ENCODE measurements at places on chromosomes 6 and 20.
A peak's percentile ranks its signal among the peaks of the same experiment; 100 is the strongest.

GRCh38 chr6:135798751-135799515, 52.6 kb upstream of the PDE7B start:
- DNase-seq = no peak

- DNase-seq = no peak
Measured at GRCh38 chr6:39044181-39044580, 4.4 kb upstream of the GLP1R start.

DNA sequence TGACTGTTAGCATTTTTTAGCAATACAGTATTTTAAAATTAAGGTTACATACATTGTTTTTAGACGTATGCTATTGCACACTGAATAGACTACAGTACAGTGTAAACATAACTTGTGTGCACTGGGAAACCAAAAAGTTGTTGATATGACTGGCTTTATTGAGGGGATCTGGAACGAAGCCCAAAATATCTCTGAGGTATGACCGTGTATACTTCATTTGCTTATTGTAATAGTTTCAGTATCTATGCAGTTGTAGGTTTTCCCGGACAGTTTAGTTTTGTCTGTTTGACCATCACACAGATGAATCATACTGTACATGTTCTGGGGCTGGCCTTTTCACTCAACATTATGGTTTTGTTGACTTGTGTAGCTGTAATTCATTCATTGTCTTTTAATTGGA, 6.9 kb upstream of the ZBTB12 start:
- no peak for DNase-seq

DNA sequence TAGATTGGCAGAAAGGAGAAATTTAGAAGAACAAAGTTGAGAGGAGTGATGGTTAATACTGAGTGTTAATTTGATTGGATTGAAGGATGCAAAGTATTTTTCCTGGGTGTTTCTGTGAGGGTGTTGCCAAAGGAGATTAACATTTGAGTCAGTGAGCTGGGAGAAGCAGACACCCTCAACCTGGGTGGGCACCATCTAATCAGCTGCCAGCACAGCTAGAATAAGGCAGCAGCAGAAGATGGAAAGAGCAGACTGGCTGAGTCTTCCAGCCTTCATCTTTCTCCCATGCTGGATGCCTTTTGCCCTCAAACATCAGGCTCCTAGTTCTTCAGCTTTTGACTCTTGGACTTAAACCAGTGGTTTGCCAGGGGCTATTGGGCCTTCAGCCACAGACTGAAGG, 437.7 kb upstream of the AGPAT4 start:
- no peak for DNase-seq

DNA sequence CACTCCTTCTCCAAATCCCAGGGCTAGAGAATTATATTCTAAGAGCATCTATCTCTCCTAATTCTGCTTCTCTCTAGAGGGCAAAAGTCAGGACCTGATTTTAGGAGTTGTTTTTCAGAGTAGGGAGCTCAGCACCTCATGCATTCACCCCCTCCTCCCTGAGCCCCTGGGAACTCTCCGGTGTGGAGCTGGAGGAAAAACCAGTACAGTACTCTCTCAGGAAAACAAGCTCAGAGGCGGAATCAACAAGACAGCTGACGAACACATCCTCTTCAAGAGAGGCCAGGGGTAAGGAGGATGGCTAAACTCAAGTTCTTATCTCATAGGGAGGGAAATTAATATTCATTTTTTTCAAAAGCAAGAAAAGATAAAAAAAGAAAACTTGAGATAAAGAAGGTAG, 120.1 kb upstream of the CDYL start:
- DNase-seq = no peak

- no peak for DNase-seq
Measured at GRCh38 chr6:19327241-19327640, 509.9 kb upstream of the ID4 start.

DNA sequence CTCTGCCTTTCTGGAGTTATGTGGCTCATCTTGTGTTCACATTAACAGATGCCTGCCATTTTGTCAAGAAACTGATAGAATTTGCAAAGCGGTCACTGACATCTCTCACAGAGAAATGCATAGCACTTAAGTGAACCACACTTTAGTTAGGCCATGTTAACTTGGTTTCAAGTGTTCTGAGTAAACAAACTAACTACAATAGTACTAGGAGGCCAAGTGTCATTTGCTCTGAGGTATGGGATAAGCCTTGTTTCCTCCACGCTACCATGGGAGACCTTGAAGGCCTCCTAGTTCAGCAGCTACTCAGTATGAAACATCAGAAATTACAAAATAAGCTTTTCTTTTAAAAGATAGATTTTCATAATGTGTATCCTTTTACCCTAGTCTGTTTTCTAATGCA, 143.5 kb upstream of the MARCKS start:
- DNase-seq = no peak

GRCh38 chr6:158002249-158002950, 20.7 kb downstream of the SYNJ2 start:
- DNase-seq = no peak

DNA sequence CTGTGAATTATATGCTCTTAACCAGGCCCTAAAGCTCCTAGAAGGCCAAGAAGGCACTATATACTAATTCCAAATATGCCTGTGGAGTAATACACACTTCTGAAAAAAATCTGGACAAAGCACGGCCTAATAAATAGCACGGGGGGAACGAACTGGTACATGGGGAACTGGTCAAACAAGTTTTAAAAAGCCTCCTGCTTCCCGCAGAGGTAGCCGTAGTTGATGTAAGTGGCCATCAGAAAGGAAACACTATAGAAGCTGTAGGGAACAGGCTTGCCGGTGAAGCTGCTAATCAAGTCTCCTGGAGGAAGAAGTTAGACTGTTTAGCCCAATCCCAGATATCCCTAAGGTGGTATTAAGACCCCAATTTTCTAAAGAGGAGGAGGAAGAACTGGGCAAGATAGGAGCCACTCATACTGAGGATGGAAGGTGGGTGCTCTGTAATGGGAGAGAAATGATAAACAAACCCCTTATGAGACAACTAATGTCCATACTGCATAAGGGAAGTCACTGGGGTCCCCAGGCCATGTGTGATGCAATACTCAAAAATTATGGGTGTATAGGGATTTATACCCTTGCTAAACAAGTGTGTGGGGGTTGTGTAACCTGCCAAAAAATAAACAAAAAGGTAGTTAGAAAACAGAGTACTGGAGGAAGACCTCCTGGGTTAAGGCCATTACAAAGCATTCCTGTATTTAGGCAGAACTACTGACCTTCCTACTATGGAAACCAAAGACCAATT, 27.1 kb upstream of the ZNF318 start:
- DNase-seq = no peak

GRCh38 chr6:113630738-113631535, 226.2 kb upstream of the MARCKS start:
- no peak for DNase-seq

GRCh38 chr20:25194333-25194972, 1.1 kb upstream of the ENTPD6 start:
- DNase-seq = no peak

DNA sequence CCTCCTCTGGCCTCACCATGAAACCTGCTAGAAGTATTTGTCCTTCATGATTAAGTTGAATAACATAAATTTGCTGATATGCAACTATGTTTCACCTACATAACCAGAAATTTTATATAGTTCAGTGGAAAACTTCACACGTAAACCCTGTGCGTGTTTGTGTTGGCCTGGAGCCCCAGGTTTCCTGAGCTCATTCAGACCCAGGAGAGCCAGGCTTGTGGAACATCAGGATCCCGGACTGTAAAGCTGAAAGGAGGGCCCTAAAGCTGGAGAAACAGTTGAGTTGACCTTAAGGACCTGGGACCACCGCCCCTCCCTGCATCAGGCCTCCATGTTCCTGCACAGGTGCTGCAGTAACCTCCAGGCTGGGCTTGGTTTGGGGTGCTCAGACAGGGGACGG, 3.1 kb upstream of the SPATS1 start:
- DNase-seq = no peak

- peak; percentile 55 for DNase-seq
Measured at GRCh38 chr20:1761116-1761515, 103.5 kb upstream of the SIRPG start.

GRCh38 chr20:48120120-48120519, 334.8 kb upstream of the SULF2 start:
- DNase-seq = no peak

DNA sequence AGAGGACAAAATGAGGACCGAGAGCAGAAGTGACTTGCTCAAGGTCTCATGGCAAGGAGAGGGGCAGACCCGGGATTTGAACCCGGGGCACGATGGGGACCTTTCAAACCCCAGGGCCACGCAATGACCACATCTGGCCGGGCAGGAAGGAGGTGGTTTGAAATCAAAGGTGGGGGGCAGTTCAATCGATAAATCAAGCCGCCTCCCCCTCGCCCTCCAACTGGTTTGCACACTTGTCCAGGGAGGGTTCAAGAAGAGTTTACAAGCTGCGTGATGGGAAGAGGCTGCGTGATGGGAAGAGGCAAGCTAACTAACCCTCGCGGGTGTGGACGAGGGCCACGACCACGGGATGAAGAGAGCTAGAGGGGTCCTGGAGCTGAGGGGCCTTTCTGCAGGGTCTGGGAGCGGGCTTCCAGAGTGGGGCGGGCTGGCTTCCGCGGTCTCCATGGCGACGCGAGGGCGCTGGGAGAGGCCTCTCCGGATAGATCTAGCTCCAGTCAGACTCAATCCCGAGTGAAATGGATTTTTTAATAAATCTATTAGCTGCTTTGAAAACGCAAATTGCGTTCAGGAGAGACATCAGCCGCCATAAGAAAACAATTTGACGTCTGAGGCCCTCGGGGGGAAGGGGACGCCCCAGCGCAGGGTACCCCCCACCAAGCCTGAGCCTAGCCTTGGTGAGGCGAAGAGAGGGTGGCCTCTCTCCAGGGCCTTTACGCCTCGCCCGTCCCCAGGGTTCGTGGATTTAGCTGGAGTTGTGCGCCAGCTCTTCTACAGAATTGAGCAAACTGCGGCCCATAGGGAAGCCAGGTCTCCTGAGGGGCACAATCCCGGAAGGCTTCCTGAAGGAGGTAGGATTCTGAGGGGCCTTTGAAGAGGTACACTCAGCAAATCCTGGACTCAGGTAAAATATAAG, 143.9 kb downstream of the GRM4 start:
- DNase-seq = no peak

GRCh38 chr20:219290-220115, 7.6 kb upstream of the DEFB129 start:
- DNase-seq = no peak

All from fibroblast of skin of left quadriceps (primary cell).